ENCODE measurements at places on chromosomes 3 and 15.

GRCh38 chr15:60093273-60094067, 89.4 kb downstream of the FOXB1 start:
- DNase-seq: no peak

DNA sequence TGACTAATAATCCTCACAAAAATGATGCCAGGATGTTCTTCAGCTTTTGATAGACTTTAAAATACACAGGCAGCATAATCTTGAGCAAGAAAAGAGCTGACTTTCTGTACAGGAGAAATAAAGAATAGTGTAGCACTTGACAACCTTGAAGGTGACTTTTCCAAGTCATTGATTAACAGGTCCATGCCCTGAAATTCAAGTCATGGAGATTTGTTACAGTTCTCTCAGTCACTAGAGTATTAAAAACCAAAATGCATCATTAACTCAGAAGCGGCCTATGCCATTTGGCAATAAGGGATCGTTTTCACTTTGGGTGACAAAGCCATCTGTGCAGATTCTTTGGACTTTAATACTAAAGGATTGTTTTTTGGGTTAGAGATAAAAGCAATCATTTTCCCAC, 692.7 kb upstream of the SGO1 start:
- no peak for DNase-seq

- DNase-seq: no peak
Observed at GRCh38 chr15:31296646-31297574, 29.7 kb upstream of the KLF13 start.

DNA sequence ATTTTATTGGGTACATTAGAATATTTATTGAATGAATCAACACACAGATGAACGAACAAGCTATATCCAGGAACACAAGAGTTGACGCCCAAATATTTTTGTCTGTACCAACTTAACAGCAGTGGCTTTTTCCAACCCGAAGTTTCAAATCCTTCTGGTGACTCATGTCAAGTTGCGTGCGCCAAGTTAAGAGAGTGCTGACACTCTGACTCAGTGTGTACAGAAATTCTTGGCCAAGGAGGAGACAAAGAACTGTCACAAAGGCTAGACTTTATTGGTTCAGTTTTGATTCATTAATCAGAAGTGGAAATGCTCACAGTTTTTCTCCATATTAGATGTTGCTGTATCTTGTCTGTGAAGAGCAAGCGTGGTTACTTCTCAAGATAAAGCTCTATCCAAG, 59.6 kb upstream of the TSC22D2 start:
- no peak for DNase-seq

DNA sequence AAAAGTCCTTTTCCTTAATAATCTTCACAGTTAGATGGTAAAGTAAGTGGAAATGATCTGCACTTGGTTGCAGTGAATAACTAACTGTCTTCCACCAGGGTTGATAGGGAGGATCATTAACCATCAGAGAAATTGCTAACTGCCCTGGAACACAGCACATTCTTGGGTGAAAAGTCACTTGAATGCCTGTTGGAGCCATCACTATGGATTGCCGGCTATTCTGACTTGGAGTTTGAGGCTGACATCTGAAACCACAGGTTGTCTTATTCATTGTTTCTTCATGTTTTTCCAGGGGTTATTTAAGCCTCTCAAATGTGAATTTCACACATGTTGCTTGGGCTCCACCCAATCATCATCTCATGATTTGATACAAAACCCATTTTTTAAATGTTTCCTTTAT, 901.4 kb downstream of the MCTP2 start:
- no peak for DNase-seq
